HT1080 (cell line): ENCODE measurements at places on chromosomes 5 and 9. TPM values are rescaled to one million over a fixed set of nuclear protein-coding genes. Genes with fewer than 3 reads are reported as not detected.
A peak's percentile ranks its signal among the peaks of the same experiment; 100 is the strongest.

- DNase-seq: no peak
Observed at GRCh38 chr9:124297915-124298645, 40.3 kb downstream of the NEK6 start.

- peak; percentile 20 for DNase-seq
Observed at GRCh38 chr5:106876665-106877194, 794.0 kb downstream of the EFNA5 start.

- no peak for DNase-seq
Observed at GRCh38 chr5:159040181-159040580, 59.5 kb downstream of the EBF1 start.

DNA sequence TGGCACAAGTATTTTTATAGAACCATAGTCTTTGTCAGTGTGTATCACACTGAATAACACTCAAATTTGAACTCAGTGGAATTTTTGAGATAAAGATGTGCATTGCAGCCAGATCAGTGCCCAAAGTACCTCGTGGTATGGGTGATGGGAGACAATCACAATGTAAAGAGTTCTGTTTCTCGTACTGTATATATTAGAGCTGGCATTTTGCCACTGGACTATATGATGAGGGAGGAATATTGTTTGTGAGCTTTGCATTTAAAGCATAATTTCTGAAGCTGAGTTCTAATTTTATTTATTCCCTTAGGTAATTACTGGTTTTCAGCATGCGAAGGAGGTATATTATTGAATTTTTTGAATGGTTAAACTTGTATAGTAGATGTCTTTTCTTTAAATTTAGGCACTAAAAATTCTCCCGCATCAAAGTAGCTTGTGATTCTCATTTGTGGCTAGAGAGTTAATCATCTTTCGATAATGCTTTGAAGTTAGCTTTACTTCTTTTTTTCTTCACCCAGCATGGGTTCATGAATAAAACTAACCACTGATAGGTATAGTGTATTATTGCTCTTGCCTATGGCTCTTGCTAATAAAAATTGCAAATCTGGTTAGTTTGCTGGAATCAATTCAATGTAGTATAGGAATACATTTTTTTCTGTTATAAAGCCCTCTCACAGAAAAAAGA lies 43.1 kb downstream of the PAM start:
- DNase-seq: no peak

DNA sequence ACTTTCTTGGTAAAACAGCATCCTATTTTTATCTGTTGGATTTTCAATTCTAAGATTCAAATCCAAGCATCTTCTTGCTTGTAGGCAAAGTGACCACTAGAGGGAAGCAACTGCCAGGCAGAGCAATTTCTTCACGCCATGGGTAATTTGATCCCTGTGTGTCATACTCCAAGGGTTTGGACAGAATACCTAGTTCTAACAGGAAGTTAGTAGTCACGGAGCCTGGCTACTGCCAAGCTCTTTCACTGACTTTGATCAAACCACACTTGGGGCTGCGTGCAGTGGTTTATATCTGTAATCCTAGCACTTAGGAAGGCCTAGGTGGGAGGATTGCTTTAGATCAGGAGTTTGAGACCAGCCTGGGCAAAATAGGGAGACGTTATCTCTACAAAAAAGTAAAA lies 473.6 kb upstream of the TNC start:
- DNase-seq: peak; percentile 96

DNA sequence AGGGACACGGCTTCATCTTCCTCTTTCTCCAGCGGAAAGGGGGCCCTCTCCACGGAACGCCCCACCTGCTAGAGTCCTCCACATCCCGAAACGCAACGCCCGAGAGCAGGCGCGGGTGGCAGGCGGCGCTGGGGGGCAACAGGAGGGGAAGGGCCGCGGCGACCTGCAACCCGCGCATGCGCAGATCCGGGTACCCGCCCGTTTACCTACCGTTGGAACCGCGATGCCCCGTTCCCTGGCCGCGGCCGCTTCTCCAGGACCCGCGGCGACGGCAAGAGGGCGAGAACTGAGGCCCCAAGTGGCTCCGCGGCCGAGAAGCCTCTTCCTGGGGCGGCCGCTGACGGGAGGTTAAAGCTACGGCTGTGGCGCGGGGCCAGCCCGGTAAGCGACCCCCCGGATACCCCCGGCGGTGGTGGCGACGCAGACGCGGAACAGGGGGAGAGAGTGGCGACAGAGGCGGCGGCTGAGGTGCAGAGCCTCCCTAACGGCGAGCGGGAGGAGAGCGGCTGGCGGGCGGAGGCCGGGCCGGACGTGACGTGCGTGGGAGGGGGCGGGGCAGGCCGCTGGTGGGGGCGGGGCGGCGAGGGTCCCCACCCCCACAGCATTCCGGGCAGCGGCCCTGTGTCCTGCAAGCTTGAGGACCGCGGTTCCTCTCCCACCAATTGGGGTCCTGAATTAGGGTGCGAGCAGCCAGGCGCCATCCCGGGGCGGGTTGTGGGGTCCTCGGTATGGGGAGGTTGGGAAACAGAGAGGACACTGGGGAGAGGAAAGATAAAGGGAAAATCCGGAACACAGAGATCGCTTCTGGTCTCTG lies at the start of gene FAM13B:
TSS of gene FAM13B (minus strand) at position 508 of the 814 bp plus-strand sequence. CDS start 13,968 bp downstream, outside the sequence.
- peak; percentile 75 for DNase-seq

C1QTNF2 gene
- total RNA-seq: 0.33 and 0.55 TPM in 2 replicates

PCDHGA12 gene
- 0.66 and 0.70 TPM in 2 replicates for total RNA-seq

ZNG1A gene
- 9.0 and 11.6 TPM in 2 replicates for total RNA-seq

FYB1 gene
- not detected in 2 replicates for total RNA-seq
